Activated T-cell treated with anti-CD3 and anti-CD28 coated beads for 1 hour (primary cell): ENCODE measurements at places on chromosomes 3 and 15.

- no peak for DNase-seq
These were observed 100.8 kb downstream of the ADAMTS9 start for GRCh38 chr3:64586952-64587351.

DNA sequence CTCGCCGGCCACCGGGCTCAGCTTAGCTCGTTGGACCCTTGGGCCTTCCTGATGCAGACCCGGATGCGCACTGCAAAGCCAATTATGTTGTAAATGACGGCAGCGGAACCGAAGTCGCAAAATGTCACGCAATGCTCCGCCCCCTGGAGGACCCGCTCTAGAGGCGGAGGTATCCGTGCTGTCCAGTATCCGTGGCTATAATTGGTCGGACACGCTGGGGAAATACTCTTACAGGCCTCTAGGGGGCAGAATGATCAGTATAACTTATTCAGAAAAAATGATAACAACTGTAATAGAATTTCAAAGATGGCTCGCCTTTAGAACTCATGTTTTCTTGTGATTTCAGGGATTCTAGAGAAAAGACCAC lies at the start of gene PRR23B:
PRR23B (minus strand) TSS at position 59 of the 367 bp plus-strand sequence. CDS start 265 bp downstream, outside the sequence.
- no peak for DNase-seq

GRCh38 chr15:78260489-78260888 lies 3.9 kb upstream of the DNAJA4 start:
- DNase-seq = no peak

DNA sequence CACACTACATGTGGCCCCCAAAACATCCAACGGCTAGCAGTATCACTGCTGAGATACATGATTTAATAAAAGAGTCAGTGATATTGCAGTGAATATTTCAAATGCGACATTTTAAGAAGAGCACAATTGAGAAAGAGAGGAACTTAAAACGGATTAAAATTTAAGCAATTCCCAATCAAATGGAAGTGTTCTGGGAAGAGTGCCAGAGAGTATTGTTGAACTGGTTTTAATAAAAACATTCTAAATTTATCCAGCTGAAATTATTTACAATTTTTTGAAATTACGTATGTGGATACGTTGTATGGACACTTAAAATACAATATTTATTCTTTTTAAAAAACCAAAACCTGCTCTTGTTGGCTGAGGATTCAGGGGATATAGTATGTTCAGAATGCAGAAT lies 117.7 kb downstream of the C3orf38 start:
- no peak for DNase-seq

DNA sequence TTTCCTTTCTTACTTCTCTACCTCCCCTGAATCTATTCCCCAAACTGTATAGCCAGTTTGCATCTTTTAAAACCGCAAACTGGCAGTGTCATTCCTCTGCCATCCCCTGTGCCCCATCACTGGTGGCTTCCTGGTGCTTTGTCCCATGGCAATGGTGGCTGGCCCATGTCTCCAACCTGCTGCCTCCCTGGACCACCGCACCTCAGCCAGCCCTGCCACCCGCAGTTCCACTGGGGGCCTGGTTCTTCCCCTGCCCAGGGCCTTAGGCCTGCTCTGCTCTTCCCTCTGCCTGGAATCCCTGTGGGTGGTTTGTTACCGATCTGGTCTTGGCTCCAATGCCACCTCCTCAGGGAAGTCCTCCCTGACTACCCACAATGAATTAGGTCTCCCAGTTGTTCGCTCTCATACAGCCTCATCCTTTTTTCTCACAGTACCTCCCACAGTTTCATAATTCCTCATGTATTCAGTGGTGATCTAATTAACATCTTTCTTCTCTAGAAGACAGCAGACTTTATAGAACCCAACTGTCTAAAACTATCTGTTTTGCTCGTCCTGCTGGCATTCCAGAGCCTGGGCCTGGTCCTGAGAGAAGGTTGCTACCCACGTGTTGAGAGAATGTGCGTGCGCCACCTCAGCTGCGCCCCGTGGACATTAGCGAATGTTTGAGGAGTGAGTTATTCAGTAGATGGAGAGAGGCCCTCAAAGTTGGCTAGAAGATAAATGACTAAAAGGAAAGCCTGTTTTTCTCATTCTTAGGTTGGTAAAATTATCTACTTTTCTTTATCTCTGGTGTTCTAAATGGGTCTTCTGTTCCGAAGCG lies 130.1 kb downstream of the DNAJB8 start:
- DNase-seq = no peak

DNA sequence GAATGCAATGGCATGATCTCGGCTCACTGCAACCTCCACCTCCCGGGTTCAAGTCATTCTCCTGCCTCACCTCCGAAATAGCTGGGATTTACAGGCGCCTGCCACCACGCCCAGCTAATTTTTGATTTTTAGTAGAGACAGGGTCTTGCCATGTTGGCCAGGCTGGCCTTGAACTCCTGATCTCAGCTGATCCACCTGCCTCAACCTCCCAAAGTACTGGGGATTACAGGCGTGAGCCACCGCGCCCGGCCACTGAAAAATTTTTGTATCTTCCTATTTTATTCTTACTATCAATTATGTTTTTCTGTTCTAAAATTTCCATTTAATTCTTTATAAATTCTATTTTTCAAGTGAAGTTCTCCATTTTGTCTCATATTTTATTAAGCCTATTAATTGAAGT lies 730.4 kb downstream of the EDEM1 start:
- no peak for DNase-seq

DNA sequence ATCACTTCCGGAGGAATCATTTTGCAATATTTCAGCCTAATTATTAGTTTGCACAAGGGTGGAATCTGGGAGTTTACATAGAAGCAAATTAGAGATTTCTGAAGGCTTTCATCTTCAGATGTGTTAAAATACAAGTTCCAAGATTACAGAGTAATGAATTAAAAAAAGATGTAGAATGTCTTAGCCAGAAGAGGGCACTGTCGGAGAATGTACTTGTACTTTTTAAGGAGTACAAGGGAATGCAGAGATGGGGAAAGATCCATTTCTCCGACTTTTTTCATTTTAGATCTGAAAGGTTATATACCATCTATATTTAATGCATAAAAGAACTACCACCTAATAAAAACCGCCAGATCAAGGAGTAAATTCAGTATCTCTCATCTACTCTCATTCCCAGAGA lies 43.1 kb upstream of the WDR5B start:
- no peak for DNase-seq

DNA sequence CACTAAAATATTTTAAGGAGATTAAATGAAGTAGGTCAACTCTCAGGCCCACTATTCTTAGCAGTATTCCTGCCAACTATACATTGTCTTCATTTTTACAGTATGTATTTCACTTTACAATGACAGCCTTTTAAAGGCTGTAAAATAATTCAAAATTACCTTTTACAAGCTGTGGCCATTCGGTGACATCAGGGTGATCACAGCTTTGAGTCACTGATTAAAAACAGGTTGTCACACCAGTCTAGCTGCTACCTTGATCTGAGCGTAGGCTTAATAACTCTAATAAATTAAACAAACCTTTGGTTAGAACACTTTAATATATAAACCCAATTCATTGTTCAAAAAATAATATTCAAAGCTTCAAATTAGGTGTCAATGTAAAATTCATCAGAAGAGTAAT lies 29.9 kb downstream of the UBE3A start:
- no peak for DNase-seq

DNA sequence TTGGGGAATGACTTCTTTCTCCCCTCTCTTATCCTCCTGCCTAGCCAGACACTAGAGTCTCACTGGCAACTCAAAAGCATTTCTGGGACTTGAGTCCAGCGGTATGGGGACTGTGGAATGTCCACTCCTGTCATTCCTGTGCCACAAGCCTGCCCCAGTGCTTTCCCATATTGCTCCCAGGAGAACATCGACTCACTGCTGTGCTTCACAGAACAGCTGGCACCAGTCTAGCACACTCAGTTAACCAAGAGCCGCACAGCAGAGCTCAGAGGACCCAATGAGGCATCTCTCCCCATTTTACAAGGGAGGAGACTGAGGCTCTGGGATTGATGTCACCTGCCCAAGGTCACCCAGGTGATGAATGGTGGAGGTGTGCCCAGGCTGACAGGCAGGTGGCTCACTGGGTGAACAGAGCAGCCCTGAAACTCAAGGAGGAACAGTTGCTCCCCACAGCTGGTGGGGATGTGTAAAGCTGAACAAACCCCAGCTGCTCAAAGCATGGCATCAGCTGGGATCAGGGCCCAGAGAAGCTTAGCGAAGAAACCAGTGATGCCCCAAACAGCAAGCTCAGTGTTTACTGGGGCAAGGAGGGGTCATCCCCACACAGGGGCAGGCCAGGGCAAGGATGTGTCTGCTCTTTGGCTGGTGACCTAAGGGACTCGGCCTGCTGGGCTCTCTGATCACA lies 35.4 kb upstream of the DUSP7 start:
- DNase-seq = no peak

- no peak for DNase-seq
These were observed 28.8 kb downstream of the LRRC2 start for GRCh38 chr3:46537316-46537715.

DNA sequence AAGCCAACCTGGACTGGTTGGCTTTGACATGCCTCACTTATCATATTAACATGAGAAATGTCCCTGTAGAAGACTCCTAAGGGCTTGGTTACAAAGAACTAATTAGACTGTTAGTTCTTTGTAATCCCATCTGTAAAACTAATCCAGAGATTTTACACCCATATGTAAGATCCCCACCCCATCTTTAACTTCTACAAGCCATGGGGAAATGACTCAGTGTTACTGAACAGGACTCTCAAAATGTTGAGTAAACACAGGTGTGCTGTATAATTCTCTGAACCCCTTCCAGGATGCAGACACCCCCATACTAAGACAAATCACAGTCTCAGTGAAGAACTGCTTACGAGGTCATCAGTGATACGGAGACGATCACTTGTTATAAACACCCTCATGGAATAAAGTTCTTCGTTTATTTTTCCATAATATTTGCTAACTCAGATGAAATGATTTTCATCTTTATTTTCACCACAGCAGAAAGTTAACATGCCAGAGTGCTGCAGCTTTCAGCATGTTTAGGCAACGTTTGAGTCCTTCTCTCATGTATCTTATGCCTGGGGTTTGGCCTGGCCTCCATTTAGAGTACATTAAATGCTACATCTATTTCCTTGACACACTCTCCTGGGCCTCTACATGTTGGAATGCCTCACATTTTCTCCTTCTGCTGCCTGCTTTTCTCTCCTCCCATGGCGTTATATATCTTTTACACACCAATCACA lies 55.3 kb upstream of the LEKR1 start:
- DNase-seq = no peak

DNA sequence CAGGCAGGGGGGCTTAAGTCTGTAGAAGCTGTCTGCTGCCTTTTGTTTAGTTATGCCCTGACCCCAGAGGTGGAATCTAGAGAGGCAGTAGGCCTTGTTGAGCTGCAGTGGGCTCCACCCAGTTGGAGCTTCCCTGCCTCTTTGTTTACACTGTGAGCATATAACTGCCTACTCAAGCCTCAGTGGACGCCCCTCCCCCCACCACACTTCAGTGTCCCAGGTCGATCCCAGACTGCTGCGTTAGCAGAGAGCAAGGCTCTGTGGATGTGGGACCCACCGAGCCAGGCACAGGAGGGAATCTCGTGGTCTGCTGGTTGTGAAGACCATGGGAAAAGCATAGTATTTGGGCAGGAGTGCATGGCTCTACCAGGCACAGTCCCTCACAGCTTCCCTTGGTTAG lies 446.8 kb upstream of the RARB start:
- no peak for DNase-seq

DNA sequence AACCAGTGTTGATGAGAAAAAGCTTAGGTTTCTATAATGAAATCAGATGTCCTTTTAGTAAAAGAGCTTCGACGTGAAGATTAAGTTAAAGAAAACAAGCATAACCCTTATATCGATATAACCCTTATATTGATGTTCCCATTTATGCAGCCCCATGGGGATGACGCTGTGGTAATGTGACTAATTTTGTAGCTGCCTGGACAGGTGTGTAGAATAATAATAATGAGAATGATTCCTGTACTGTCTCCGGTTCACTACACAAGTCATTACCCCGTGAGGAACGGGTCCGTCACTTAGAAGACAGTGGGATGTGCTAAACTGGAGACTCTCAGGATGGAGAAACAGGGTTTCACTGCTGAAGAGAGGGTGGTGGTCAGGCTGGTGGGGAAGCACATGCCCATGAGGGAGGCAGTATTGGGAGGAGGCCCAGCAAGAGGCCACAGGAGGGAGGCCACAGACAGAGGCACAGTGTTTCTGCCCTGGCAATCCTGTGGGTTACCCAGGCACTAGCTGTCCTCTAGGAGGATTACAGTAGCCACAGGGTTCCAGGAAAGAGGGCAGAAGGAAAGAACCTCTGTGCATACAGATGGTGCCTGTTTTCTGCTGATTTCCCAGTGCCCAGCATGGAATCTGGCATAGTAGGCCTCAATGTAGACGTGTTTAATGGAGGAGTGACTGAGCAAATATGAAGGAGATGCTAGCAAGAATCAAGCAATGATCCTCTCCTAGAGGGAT lies 191.1 kb upstream of the TSC22D2 start:
- no peak for DNase-seq
